ENCODE measurements at places on chromosomes 7 and 10.

- DNase-seq: no peak
- H3K4me3 ChIP-seq: no peak overlapping the region
- no peaks in the 10 kb centered on the region for H3K36me3 ChIP-seq
- H3K27me3 ChIP-seq: no peaks in the 10 kb centered on the region
These were observed 179.8 kb downstream of the NPSR1 start for GRCh38 chr7:34837801-34838201.

DNA sequence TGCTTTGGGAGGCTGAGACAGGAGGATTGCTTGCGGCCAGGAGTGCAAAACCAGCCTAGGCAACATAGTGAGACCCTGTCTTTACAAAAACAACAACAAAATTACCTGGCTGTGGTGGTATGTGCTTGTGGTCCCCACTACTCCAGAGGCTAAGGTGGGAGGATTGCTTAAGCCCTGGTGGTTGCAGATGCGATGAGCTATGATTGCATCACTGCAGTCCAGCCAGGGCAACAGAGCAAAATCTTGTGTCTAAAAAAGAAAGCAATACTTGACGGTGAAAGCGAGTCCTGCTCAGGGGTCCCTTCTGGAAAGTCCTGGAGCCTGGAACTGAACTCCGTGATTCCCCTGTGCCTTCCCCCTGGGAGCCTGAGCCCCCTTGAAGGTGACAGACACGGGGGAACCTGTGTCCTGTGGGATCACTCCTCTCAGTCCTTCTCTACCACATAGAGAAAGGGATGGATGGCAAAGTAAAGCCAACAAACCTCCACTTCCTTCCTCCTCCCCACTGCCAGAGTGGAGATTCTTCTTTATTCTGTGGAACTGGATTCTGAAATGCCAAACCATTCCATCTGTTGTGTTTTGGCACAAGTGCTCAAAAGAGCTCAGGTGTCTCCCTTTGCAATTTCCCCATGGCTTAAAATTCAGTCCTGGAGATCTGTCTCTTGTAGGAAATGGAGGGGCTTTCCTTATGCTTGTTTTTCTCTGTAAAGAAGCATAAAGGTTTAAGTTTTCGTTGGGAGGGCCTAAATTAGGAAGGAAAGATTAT is 50.6 kb downstream of the KIAA1217 start:
- H3K4me3 ChIP-seq: no peak overlapping the region
- H3K27me3 ChIP-seq: no peaks in the 10 kb centered on the region
- no peaks in the 10 kb centered on the region for H3K4me1 ChIP-seq
- DNase-seq: no peak

GRCh38 chr7:157073335-157073734 is 62.9 kb upstream of the MNX1 start:
- H3K27me3 ChIP-seq: peaks cover 37% of the 10 kb centered on the region
- H3K4me3 ChIP-seq: no peak overlapping the region

DNA sequence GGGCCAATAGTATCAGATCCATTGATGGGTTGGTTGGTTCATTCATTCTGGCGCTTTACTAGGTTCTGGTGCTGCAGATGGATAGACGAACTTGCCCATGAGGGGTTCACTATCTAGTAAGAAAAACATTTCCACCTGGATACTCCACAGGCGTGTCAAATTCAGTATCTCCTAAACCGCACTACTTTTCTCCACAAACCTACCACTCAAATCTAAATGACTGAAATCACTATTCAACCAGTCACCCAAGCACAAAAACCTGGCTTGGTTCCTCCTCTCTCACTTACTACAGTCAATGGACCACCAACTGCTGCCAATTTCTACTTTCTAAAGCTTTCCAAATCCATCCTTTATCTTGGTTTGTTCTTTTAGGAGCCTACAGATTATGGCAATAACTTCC is 572 bp downstream of the AGK start:
- H3K27me3 ChIP-seq: no peaks in the 10 kb centered on the region
- peaks cover 17% of the 10 kb centered on the region for H3K4me1 ChIP-seq
- H3K27ac ChIP-seq: no peak overlapping the region

DNA sequence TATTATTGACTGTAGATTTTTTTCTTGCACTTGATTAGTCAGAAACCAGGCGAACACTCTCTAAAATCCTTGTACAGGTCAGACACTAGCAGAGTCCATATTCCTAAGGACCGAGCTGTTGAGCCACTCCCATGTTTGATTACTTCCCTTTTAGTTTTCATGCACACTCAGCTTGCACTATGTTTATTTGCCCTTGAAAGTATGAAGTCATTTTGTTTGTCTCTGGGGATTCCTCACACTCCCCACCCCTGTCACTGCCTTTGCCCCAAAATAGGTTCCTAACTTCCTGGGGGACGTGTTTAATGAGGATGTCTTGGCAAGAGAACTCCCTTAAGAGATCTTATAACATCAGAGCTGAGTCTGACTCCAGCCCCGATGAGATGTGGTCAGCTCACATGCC is 182.1 kb downstream of the EVX1 start:
- H3K36me3 ChIP-seq: no peaks in the 10 kb centered on the region
- no peak overlapping the region for H3K27ac ChIP-seq
- H3K27me3 ChIP-seq: no peaks in the 10 kb centered on the region
- no peaks in the 10 kb centered on the region for H3K4me1 ChIP-seq
- DNase-seq: no peak

GRCh38 chr10:74078037-74078436 is 72.6 kb downstream of the AP3M1 start:
- no peak overlapping the region for H3K27ac ChIP-seq
- DNase-seq: no peak
- H3K36me3 ChIP-seq: peaks cover 38% of the 10 kb centered on the region

GRCh38 chr7:159027789-159028507 is 116.7 kb downstream of the VIPR2 start:
- DNase-seq: no peak
- H3K4me1 ChIP-seq: peaks cover 15% of the 10 kb centered on the region
- H3K27ac ChIP-seq: no peak overlapping the region

- no peaks in the 10 kb centered on the region for H3K36me3 ChIP-seq
- H3K4me3 ChIP-seq: no peak overlapping the region
- no peak for DNase-seq
- H3K27ac ChIP-seq: no peak overlapping the region
- no peaks in the 10 kb centered on the region for H3K27me3 ChIP-seq
- no peaks in the 10 kb centered on the region for H3K4me1 ChIP-seq
These were observed 231.4 kb downstream of the CREB5 start for GRCh38 chr7:28643584-28644340.

DNA sequence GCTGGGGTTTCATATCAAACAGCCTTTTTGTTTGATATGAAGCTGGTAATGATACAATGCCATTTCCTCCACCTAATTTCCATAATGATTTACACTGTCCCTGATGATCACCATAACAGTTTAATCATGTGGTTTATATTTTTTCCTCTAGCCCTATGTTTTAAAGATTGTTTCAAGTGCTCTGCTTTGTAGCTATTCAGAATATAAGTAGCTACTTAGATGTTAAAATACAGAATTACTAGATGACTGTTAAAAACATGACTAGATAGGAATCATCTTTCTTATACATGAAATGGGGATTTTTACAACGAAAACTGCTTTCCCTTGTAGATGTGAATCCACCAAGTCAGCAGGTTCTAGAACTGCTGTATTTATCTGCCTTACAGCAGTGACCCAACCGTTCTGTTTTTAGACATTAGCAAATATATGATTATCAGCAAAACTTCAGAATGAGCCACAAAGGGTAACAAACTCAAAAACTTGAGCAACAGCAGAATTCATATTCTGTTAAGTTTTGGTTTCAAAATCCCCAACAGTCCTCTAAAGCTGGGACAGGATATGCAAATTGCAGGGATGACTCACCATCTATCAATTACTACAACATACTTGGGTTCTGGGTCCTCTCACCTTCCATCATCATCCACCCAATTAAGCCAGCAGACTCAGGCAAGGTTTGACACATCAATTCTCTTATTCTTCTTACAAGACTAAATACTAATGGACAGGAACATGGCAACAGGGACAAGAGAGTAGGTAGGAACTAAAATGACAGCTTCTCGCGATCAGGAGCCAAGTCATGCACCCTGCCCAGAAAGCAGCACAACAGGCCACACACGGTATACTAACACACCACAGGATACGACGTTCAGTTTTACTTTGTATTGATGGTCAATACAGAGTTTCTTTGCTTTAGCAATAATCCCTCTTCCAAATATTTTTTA is 83.9 kb downstream of the PIP4K2A start:
- no peaks in the 10 kb centered on the region for H3K27me3 ChIP-seq
- H3K4me1 ChIP-seq: peaks cover 67% of the 10 kb centered on the region
- peak overlapping the region; percentile 82 for H3K27ac ChIP-seq
- H3K36me3 ChIP-seq: peaks cover 2% of the 10 kb centered on the region

DNA sequence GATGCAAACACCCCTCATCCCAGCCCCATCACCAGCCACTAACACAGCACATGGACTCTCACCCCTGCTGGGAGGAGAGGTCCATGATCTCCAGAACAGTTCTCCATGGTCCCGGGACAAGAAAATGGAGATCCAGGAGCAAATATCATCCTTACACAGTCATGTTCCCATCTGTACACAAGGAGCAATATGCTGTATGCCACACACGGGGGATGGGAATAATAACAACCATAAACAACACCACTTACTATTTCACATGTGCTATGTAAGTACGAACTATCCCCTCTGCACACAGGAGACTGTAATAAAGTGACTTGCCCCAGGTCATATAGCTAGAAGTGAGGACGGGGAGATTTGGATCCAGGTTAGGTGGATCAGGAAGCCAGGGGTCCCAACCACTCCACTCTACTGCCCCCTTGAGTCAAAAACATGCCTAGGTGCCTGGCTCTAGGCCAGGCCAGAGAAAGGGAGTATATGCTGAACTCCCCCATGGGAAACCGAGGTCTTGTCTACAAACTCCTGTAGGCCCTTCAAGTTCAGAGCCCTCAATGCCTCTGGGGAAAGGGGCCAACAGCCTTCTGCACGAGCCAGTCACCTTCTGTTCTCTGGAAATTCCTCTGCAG is 34.1 kb downstream of the LRRC20 start:
- no peaks in the 10 kb centered on the region for H3K4me1 ChIP-seq
- no peaks in the 10 kb centered on the region for H3K36me3 ChIP-seq
- no peak for DNase-seq

DNA sequence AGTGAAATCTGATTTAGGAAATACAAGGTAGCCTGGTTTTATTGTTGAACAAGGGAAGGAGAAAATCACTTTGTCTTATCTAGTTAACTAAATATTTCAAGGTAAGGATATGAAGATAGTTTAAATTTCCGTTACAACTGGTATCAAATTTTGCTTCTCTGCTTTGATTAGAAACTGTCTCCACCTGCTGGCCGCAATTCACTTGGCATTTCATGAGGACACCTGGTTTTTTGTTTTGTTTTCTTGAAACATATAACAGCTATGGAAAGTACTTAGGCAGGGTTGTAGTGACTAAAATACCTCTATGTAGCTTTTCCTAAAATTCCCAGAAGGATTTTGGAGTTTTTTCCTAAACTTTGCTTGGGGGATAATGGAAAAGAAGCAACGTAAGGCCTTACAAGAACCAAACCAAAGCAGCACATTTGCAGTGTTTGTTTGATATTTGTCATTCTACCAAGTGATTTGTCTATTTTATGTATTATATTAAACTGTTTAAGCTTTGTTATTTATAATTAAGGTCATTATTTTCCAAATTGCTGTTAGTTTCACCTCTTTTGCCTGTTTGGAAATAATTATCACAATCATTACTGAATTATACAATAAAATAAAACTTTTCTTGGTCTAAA is 73.6 kb downstream of the AHCYL2 start:
- no peaks in the 10 kb centered on the region for H3K36me3 ChIP-seq
- H3K4me1 ChIP-seq: no peaks in the 10 kb centered on the region
- no peak overlapping the region for H3K27ac ChIP-seq
- no peak overlapping the region for H3K4me3 ChIP-seq

DNA sequence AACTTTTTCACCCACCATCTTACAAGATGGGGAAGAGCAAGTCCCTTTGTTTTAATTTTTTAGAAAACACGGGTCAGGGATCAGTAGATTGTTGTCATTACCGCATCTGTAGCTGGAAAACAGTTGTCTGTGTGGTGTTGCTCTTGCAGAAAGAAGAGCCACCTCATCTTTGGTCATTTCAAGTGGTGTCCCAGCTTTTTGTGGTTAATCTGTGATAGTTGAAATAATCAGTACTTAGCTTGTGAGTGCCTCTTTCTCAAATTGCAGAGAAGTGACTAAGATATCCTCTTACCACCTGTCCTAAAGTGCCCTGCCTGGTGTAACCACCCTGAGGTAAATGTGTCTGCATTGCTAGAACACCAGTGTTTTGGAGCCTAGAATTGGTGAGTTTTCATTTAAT is 5.5 kb downstream of the PRPF18 start:
- no peak overlapping the region for H3K27ac ChIP-seq
- DNase-seq: no peak
- H3K4me1 ChIP-seq: peaks cover 11% of the 10 kb centered on the region
- H3K36me3 ChIP-seq: peaks cover 13% of the 10 kb centered on the region

DNA sequence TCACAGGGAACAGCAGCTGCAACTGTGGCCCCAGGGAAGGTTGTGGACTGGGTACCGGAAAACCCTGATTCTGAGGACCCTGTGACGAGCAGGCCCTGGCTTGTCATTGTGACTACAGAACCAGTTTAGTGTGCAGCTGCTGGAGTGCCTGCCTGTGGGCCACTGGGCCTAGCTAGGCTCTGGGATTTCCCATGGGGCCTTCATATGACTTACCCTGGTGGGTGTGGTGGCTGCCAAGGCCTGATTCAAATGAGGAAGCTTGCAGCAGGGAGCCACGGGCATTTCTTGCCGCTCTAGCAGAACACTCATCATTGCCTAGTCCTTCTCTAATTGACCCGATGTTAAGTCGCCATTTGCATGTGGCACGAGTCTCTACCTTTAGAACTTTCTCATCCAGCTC is 14.7 kb upstream of the CAMK2G start:
- H3K4me1 ChIP-seq: peaks cover 7% of the 10 kb centered on the region
- H3K27me3 ChIP-seq: no peaks in the 10 kb centered on the region
- H3K27ac ChIP-seq: no peak overlapping the region

- H3K4me3 ChIP-seq: no peak overlapping the region
- no peaks in the 10 kb centered on the region for H3K4me1 ChIP-seq
- no peak overlapping the region for H3K27ac ChIP-seq
- no peaks in the 10 kb centered on the region for H3K27me3 ChIP-seq
These were observed 19.5 kb downstream of the DNAJB9 start for GRCh38 chr7:108589199-108589598.

DNA sequence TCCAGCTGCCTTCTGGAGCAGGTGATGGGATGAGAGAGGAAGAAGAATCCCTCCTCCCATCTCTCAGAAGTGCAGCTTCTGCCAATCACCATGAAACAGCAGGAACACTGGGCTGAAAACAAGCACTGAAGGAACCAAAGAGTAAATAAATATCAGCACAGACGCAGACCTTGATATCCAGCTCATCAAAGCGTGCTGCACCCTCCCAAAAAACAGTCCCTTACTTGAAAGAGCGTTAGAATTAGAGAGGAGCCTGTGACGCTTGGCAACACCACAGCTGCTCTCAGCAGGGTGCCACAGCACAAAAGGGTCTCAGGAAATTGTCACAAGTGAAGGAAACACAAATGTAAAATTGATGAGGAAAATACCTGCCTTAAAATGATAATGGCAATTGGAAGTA is 39.5 kb downstream of the KLF6 start:
- no peaks in the 10 kb centered on the region for H3K36me3 ChIP-seq
- H3K27ac ChIP-seq: no peak overlapping the region
- peaks cover 10% of the 10 kb centered on the region for H3K4me1 ChIP-seq
- H3K4me3 ChIP-seq: no peak overlapping the region

- peaks cover 90% of the 10 kb centered on the region for H3K4me1 ChIP-seq
- H3K4me3 ChIP-seq: peak overlapping the region; percentile 80
- DNase-seq: no peak
- no peaks in the 10 kb centered on the region for H3K27me3 ChIP-seq
These were observed 3.6 kb downstream of the DUSP5 start for GRCh38 chr10:110501142-110501937.

Data from CD4-positive, alpha-beta T cell (primary cell).